Activated CD4-positive, alpha-beta T cell treated with anti-CD3 and anti-CD28 coated beads, Interleukin-10, Interleukin-2, amounts not matched to agents 100 ng/mL and 50 ng/mL, durations not matched to agents 16 hours and 8 hours (primary cell): ENCODE measurements at places on chromosomes 13 and 19.

DNA sequence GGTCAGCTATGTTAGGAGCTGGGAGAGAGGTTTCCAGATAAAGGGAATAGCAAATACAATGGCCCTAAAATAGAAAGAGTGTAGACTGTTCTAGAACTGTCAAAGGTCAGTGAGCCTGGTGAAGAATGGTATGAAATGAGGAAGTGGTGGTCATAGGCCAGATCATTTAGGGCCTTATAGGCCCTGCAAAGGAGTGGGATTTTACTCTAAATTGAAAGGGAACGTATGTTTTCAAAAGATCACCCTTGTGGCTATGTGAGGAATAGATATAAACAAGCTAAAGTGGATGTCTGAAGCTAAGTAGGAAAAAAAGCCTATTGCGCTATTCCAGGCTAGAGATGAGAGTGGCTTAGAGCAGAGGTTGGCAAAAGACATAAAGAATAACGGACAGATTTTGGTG lies 70.7 kb upstream of the TDRD3 start:
- DNase-seq, result no peak

DNA sequence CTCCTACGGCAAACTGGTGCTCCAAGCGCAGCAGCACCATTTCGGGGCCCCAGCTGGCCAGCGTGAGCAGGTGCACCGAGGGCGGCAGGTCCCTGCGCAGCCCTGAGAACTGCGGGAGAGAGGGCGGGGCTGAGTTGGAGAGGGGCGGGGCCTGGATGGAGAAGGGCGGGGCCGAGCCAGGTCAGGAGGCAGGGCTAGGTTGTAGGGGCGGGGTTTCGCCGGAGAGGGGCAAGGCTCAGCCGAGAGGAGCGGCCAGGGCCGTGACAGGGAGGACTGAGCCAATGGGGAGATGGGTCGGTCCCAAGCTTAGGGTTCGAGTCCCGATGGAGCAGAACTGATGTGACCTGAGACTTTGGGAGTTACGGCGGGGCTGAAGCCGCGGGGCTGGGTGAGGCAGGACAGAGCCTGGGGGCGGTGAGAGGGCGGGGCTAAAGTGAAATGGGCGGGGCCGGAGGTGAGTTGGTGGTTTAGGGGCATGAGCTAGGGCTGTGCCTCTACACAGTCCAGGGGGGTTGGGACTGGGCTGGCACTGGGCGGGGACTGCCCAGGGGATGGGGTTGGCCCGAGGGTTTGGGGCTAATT lies 19.0 kb downstream of the MAN2B1 start:
- DNase-seq, result peak; percentile 34

DNA sequence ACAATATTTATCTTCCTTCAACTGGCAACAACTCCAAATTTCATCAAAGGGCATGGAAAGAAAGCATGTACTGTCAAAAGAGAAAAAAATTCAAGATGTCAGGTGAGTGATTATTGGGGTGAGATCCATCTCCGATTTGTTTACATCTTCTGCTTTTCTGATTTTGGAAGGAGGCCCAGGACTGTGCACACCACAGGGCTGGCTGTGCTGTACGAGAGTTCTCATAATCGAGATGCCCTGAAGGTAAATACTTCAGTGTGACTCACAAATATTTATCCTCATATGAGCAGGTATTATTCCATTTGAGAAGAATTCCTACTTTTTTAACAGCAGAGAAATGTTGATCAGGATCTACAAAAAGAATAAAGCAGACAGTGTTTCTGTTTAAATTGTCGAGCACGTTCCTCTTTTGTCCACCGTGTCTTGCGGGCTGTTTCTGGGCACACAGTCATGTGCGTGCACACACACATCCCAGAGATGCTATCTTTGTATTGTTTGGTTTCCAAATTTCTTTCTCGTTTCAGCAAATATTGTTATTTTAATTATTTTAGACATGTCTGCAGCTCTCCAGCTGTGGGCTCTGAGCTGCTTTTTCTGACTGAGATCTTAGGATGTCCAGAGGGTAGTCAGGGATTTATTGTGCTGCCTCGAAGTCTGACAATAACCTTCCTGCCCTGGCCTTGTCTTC lies 103.8 kb downstream of the KL start:
- no peak for DNase-seq

- no peak for DNase-seq
These were observed 4.6 kb upstream of the ASPDH start for GRCh38 chr19:50518091-50519005.

- no peak for DNase-seq
These were observed 45.4 kb downstream of the PEPD start for GRCh38 chr19:33476151-33476707.

DNA sequence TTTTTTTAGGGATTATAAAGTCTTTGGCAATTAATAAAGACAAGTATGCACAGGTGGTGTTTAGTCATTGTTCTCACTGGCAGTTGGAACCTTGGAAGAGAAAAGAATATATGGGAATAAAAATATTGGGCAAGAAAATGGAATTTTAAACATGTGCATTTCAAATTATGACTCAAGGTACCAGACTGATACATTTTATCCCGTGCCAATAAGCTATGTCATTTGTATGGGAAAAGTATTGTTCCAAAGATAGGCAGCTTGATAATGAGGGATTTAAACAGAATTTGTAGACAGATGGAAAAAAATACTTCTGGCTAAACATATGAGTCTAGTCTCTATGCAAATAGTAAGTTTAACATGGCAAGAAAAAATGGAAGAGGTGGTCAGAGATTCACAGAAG lies 169.5 kb upstream of the UFM1 start:
- DNase-seq, result no peak

DNA sequence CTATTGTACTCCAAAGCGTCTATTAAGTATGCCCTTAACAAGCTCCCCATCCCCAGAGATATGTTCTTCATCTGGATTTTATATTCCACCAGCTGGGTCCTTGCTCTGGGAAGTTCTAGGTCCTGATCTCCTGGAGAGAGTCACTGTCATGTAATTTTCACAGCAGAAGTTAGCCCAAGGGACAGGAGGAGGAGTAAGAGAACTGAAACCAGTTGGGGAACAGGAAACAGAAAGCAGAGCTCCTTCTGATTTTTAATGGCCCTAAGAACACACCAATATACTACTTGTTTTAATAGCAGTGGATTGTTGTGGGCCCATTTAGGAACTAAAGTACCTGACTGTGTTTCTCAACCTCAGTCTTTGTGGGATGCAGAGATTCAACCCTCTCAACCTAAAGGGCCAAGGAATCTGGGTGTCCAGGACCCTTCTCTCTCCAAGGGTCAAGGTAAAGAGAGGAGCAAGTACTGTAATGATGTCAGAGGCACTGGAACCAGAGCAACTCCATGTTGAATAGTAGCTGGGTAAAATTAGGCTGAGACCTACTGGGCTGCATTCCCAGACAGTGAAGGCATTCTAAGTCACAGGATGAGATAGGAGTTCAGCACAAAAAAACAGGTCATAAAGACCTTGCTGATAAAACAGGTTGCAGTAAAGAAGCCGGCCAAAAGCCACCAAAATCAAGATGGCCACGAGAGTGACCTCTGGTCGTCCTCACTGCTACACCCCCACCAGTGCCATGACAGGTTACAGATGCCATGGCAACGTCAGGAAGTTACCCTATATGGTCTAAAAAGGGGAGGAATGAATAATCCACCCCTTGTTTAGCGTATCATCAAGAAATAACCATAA lies 8.1 kb upstream of the FPR3 start:
- DNase-seq, result no peak

GRCh38 chr19:8403098-8403819 lies 9.8 kb upstream of the MARCHF2 start:
- DNase-seq, result no peak

DNA sequence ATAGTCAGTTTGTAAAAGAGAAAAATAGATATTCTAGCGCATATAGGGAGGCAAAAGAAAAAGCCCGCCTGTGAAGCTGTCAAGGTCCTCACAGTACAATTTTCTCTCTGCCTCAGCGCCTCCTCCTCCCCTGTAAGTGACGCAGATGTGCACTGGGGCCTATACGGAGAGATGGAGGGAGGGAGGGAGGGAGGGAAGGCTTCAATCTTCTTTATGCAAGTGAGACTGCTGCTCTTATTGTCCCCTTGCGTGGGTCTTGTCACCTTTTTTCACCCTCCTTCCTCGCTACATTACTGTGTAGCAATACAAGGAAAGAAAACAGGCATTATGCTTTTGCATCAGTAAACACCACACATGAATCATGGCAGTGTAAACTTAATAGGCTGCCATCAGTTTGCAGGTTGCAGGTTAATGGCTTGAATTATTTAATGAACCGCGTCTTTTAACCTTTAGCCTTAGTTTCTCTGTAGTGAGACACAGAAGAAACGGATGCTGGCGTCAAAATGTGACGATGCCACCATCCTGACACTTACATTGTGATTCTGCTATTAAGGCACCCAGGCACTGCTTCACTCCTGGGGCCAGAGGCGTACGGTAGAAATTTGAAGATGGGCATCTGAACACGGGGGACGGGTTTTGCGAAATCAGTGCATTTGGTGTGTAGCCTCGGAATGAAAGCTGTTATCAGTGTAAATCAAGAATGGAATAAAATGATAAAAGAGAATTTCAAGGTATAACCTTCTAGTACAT lies at the start of gene KLHL1:
KLHL1 (minus strand) TSS at position 97 of the 750 bp plus-strand sequence. CDS start 753 bp downstream, outside the sequence.
- no peak for DNase-seq

GRCh38 chr13:91346850-91347201 lies 661 bp upstream of the MIR17HG start:
- DNase-seq, result peak; percentile 78

GRCh38 chr13:43309311-43309710 lies 285.9 kb downstream of the DNAJC15 start:
- DNase-seq, result no peak

DNA sequence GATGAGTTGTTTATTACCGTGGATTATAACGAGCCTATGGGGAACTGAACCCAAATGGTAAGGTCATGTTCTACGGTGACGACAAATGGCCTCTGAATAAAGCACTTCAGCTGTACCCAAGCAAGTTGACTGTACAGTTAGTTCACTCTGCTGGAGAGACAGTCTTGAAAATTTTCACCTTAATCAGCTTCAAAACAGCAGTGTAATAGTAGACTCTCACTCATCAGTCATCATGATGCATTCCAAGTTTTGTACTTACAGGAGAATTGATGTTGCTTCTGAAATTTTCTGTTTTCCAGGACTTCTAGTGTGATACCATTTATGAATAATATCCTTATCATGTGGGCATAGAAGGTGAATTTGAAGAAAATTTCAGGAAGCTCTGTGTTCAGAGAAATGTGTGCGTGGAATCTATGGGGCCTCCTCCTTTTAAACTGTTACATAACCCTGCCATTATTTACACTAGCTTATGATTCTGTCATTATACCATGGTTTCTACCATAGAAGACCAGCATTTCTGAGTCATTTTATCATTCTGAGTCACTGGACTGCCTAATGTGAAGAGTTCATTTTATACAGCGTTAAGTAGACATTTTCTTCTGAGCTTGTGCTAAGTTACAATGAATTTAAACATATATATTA lies 96.9 kb downstream of the WDFY2 start:
- peak; percentile 58 for DNase-seq

DNA sequence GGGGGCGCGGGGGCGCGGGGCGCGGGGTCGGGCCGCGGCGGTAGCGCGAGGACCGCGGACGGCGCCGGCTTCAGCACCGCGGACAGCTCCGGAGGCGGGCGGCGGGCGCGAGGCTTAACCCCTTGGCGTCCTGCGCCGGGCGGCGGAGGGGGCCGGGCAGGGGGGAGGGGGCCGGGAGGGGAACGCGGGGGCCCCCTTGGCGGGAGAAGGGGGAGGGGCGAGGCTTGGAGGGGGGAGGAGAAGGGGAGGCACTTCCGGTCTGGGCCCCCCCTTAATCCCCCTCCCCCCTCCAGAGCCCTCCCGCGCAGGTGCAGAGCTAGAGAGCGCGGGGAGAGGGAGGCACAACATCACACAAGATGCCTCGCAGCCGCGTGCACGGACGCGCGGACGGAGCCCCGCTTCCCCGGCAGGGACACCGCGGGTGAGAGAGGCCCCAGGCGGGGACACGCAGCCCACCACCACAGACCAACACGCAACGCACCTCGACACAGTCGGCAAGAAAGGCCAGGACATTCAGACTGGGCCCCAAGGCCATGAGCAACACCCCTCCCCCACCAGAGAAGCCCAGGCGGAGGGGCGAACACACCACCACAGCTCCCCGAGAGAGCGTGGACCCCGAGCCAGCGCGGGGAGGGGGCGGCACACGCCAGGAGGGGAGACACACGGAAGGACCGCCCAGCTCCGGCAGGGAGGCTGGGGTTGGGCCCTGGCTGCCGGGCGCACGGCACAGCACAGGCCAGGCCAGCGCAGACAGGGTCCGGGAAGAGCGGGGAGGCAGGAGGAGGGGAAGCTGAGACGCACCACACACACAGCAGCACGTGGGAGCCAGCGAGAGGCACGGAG lies 24.1 kb downstream of the SHANK1 start:
- DNase-seq, result no peak
